ENCODE measurements at places on chromosomes 5 and 9. TPM values are rescaled to one million over a fixed set of nuclear protein-coding genes. Genes with fewer than 3 reads are reported as not detected.

The SPINK6 gene
- total RNA-seq = not detected

The TAF1L gene
- total RNA-seq = not detected

The PCDHGA9 gene
- 1.1 TPM for total RNA-seq

The EEIG1 gene
- 95.9 TPM for total RNA-seq

GRCh38 chr9:121187636-121188305 is 13.9 kb downstream of the RAB14 start:
- H3K4me3 ChIP-seq = no peak overlapping the region
- H3K27me3 ChIP-seq = no peaks in the 10 kb centered on the region
- no peak for DNase-seq
- H3K4me1 ChIP-seq = no peaks in the 10 kb centered on the region

DNA sequence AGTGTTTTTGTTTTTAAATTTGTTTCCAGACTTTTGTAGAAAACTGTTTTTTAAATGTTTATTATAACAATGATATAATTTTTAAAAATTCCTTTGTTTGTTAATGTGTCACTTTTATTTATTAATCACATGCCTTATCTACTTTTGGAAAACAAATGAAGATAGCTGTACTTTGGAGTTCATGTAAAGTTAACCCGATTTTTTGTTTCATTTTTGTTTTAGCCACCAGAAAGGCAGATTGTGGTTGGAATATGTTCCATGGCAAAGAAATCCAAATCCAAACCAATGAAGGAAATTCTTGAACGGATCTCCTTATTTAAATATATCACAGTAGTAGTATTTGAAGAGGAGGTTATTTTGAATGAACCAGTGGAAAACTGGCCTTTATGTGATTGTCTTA is 13.1 kb downstream of the PPIP5K2 start:
- H3K4me1 ChIP-seq = no peaks in the 10 kb centered on the region
- no peaks in the 10 kb centered on the region for H3K36me3 ChIP-seq
- H3K27ac ChIP-seq = no peak overlapping the region
- H3K4me3 ChIP-seq = no peak overlapping the region
- no peak for DNase-seq

GRCh38 chr9:107309271-107309670 is 26.2 kb downstream of the RAD23B start:
- no peak overlapping the region for H3K27ac ChIP-seq
- DNase-seq = no peak
- H3K36me3 ChIP-seq = no peaks in the 10 kb centered on the region
- H3K4me3 ChIP-seq = no peak overlapping the region
- no peaks in the 10 kb centered on the region for H3K4me1 ChIP-seq
- no peaks in the 10 kb centered on the region for H3K27me3 ChIP-seq

GRCh38 chr5:58860680-58861079 is 277.8 kb downstream of the RAB3C start:
- H3K4me3 ChIP-seq = no peak overlapping the region
- H3K4me1 ChIP-seq = no peaks in the 10 kb centered on the region
- H3K27me3 ChIP-seq = no peaks in the 10 kb centered on the region

GRCh38 chr9:121447321-121447834 is 52.3 kb downstream of the GGTA1 start:
- H3K4me3 ChIP-seq = no peak overlapping the region
- no peaks in the 10 kb centered on the region for H3K27me3 ChIP-seq
- H3K27ac ChIP-seq = no peak overlapping the region
- H3K4me1 ChIP-seq = peaks cover 3% of the 10 kb centered on the region

DNA sequence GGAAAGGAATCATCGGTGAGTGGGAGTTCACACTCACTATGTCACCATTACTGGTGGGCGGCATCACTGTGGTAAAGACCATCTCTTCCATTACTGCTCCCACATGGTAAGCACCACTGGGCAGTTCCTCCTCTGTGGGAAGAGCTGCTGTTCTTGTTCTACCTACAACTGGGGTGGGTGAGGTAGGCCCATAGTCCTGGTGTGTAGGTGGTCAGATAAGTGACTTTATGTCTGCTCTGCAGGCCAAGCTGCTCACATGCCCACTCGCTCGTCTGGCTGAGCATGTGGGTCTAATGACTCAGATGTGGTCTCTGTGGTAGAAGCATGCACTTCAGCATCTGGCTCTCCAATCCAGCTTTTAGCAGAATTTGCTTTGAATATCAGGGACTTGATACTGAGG is 82.9 kb downstream of the TMEM215 start:
- no peak overlapping the region for H3K27ac ChIP-seq
- DNase-seq = no peak
- H3K36me3 ChIP-seq = no peaks in the 10 kb centered on the region
- H3K4me1 ChIP-seq = no peaks in the 10 kb centered on the region

GRCh38 chr5:94024620-94025019 is 283.2 kb upstream of the POU5F2 start:
- no peak overlapping the region for H3K27ac ChIP-seq
- no peaks in the 10 kb centered on the region for H3K36me3 ChIP-seq
- no peaks in the 10 kb centered on the region for H3K27me3 ChIP-seq
- no peak overlapping the region for H3K4me3 ChIP-seq

- no peaks in the 10 kb centered on the region for H3K4me1 ChIP-seq
- DNase-seq = no peak
- no peak overlapping the region for H3K27ac ChIP-seq
- no peaks in the 10 kb centered on the region for H3K27me3 ChIP-seq
- no peak overlapping the region for H3K4me3 ChIP-seq
- no peaks in the 10 kb centered on the region for H3K36me3 ChIP-seq
These were observed 193.4 kb downstream of the ATPSCKMT start for GRCh38 chr5:10056228-10056760.

- no peak overlapping the region for H3K4me3 ChIP-seq
- H3K4me1 ChIP-seq = no peaks in the 10 kb centered on the region
- H3K27ac ChIP-seq = peak overlapping the region; percentile 50
These were observed 69.8 kb downstream of the ADAMTS2 start for GRCh38 chr5:179275381-179275878.

DNA sequence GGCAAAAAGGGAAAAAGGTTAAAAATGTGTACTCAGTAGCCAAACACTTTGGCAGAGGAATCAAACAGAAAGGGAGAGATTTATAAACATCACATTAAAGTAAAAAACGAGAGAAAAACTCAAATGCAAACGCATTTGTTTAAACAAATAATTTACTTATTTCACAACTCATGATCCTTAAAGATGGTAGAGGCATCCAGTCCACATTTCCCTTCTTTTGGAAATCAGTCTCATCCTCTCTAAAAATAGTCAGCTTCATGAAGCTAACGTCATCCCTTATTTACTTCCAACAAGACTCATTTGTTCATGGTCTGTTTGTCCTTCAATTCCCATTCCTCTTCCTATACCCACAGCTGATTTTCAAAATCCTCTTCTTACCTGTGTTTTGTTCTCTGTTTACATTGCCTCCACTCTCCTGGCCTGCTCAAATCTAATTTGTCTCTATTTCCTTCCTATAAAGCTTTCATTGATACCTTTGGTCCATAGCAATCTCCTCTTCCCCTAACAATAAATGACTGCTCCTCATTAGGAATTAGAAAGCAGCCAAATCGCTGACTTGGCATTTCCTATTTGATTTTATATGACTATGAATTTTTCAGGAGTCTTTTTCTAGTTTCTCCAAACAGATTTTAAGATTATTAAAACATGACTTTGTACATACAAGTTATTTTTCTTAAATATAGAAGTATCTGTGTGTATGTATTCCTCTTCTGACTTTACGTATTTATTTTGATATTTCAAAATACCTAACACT is 805.3 kb downstream of the TLE1 start:
- H3K4me3 ChIP-seq = no peak overlapping the region
- no peaks in the 10 kb centered on the region for H3K36me3 ChIP-seq
- H3K4me1 ChIP-seq = no peaks in the 10 kb centered on the region
- H3K27ac ChIP-seq = no peak overlapping the region
- no peak for DNase-seq

DNA sequence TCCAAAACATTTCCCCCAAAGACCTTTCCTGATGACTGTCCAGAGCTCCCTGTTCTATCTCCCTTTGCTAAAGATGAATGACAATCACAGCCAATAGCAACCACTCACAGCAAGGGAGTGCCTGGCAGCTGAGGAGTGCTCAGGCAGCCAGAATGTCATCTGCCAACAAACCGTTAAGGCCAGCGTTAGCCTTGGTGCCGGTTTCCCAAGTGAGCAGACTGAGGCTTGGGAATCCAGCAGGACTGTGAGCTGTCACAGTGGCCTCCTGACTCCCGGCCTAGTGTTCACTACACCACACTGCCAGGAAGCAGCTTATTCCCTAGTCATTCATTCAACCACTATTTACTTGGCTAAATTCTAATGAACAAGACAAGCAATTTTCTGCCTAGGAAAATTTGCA is 24.7 kb downstream of the STK10 start:
- H3K4me1 ChIP-seq = no peaks in the 10 kb centered on the region
- no peak for DNase-seq
- H3K27me3 ChIP-seq = no peaks in the 10 kb centered on the region

- DNase-seq = no peak
- H3K36me3 ChIP-seq = no peaks in the 10 kb centered on the region
- no peaks in the 10 kb centered on the region for H3K27me3 ChIP-seq
- no peak overlapping the region for H3K4me3 ChIP-seq
These were observed 157.2 kb upstream of the CD180 start for GRCh38 chr5:67353500-67354450.

DNA sequence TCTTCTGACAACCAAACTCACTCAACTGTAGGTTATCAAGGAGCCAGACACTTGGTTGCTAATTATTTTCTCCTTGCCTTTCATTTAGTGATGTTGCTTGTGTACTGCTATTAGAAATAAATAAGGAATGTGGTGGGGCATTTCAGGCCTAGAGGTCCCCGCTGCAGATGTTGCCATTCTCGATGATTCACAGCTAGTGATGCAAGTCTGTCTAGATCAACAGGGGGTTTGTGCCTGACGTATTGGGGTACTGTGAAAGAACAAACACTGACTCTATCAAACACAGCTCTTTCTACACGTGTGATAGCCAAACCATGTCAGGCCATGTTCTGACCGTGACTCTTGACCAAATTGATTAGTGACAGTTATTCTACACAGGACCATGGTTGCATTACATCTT is 144.7 kb downstream of the OSTF1 start:
- no peak overlapping the region for H3K27ac ChIP-seq
- no peak overlapping the region for H3K4me3 ChIP-seq
- H3K36me3 ChIP-seq = no peaks in the 10 kb centered on the region
- H3K27me3 ChIP-seq = no peaks in the 10 kb centered on the region
- no peaks in the 10 kb centered on the region for H3K4me1 ChIP-seq

Data from colonic mucosa (tissue), 4 donors.